ENCODE measurements at places on chromosomes 13 and 19. TPM values are rescaled to one million over a fixed set of nuclear protein-coding genes. Genes with fewer than 3 reads are reported as not detected.

- DNase-seq = no peak
Observed at GRCh38 chr13:49342454-49342853, 94.7 kb downstream of the CDADC1 start.

- no peak for DNase-seq
Observed at GRCh38 chr13:44972956-44973581, 16.2 kb downstream of the NUFIP1 start.

DNA sequence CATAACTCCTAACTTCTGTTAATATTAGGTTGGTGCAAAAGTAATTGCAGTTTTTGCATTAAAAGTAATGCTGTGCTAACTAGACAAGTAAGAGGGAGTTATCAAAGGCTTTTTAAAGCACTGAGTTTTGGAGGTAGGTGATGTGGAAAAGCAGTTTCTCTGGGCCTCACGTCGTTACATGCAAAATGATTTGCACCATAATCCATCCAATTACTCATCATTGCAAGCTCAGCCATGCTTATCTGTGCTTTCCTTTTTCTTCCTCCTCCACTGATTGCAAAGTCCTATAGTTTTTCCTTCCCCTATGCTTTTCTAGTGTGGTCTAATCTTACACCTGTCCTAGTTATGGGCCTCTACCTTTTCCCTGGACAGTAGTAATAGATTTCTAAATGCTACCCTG lies 35.4 kb upstream of the INTS6 start:
- no peak for DNase-seq

GRCh38 chr13:33175991-33176390 lies 109.6 kb downstream of the STARD13 start:
- no peak for DNase-seq

DNA sequence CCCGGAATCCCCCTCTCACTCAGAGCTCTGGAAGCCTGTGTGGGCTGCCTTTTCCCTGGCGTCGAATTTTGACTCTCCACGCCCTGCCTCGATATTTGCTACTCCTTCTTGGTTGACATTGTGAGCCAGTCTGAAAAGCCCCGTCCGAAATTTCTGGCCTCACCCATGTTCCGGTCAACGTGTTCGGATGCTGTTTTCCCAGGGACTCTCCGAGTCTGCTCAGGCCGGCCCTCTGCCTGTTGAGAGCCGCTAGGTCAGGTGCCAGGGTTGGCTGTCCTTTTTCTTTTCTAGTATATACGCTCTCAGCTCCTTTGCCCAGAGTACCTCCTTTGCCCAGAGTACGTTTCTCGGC lies 6.8 kb upstream of the DGKH start:
- DNase-seq = peak; percentile 70

GRCh38 chr13:110525328-110526319 lies 35.9 kb downstream of the RAB20 start:
- DNase-seq = no peak

GRCh38 chr19:49831592-49831991 lies 13.5 kb downstream of the MED25 start:
- DNase-seq = no peak

DNA sequence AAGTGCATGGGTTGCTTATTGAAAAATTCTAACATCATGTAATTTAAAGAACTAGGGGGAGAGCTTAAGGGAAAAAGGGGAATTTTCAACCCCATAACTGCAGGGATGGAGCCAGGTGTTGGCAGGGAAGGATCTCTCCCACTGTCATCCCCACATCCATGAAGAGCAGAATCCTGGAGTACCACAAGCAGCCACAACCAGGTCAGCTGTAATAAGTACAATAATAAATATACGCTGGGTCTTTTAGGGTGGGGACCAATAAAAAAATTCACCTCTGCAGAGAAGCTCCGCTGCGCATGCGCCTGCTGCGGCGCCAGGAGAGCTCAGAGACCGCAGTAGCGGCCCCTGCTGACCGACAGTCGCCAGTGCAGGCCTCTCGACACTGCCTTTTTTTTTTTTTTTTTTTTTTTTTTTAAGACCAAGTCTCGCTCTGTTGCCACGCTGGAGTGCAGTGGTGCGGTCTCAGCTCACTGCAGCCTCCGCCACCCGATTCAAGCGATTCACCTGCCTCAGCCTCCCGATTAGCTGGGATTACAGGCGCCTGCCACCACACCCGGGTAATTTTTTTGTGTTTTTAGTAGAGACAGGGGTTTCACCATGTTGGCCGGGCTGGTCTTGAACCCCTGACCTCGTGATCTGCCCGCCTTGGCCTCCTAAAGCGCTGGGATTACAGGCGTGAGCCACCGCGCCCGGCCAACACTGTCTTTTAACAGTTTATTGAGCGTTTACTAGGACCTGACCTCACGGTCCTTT lies 2.5 kb upstream of the EEF2 start:
- peak; percentile 85 for DNase-seq

TRPM4 gene
- total RNA-seq = 110 TPM

DNA sequence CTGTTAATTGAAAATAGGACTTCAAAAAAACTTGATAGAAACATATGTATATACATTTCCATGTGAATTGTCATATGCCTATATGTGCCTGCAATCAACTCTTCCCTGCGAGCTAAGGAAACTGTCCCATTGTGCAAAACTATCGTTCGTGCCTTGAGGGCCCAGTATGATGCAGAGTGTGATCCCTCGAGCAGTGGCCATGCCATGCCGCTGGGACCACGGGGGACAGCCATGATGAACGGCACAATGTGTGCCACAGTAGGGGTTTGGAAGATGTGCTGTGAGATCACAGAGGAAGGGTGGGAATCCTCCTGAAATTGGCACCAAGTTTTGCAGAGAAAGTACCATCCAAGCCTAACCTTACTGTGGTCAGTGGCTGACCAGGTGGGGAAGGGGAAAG lies 118.1 kb upstream of the SOX1 start:
- DNase-seq = no peak

GRCh38 chr19:8396563-8397203 lies 6.5 kb downstream of the RAB11B start:
- DNase-seq = no peak

GRCh38 chr13:74367193-74367592 lies 233.0 kb upstream of the KLF12 start:
- DNase-seq = no peak

DNA sequence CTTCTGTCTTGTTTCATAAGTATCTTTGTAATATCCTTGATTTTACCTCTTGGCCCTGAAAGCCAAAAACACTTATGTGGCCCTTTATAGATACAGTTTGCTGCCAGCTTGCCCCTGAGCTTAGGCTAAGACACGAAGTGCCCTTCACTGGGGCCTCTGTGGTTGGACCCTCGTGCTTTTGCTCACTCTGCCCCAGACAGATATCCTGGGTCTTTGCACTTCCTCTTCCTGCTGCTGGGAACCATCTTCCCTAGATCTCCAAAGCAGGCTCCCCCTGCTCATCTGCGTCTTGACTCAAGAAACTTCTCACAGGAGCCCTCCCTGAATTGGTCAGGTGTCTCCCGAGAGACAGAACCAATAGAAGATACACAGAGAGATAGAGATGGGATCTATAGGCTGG lies 2.0 kb upstream of the TNFSF14 start:
- no peak for DNase-seq

- no peak for DNase-seq
Observed at GRCh38 chr13:61728471-61728870, 312.8 kb upstream of the PCDH20 start.

GRCh38 chr13:51681037-51681678 lies 96.9 kb downstream of the WDFY2 start:
- DNase-seq = no peak

CPAMD8 gene
- 51.8 TPM for total RNA-seq

- no peak for DNase-seq
Observed at GRCh38 chr13:31957772-31958171, 73.8 kb upstream of the FRY start.

DNA sequence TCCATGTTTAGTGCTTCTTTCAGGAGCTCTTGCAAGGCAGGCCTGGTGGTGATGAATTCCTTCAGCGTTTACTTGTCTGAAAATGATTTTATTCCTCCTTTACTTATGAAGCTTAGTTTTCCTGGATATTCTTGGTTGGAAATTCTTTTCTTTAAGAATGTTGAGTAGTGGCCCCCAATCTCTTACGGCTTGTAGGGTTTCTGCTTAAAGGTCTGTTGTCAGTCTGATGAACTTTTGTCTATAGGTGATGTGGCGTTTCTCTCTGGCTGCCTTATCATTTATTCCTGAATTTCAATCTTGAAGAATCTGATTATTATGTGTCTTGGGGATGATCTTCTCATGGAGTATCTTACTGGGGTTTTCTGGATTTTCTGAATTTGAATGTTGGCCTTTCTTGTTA lies 26.0 kb downstream of the ZNF430 start:
- DNase-seq = no peak

DNA sequence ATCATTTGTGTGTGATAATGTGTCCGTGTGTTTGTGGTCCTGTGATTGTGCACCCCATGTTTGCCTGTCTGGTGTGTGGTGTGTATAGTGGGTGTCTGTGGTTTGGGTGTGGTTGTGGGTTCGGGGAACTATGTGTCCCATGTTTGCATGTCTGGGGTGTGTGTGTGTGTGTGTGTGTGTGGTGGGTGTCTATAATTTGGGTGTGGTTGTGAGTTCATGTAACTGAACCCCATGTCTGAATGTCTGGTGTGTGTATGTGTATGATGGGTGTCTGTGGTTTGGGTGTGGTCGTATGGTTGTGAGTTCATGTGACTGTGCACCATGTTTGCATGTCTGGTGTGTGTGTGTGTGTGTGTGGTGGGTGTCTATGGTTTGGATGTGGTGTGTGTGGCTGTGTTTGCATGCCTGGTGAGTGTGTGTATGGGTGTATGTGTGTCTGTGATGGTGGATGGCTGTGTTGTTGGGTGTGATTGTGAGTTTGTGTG lies 11.1 kb upstream of the NFIX start:
- DNase-seq = no peak

ADAMTS10 gene
- 19.0 TPM for total RNA-seq

DNA sequence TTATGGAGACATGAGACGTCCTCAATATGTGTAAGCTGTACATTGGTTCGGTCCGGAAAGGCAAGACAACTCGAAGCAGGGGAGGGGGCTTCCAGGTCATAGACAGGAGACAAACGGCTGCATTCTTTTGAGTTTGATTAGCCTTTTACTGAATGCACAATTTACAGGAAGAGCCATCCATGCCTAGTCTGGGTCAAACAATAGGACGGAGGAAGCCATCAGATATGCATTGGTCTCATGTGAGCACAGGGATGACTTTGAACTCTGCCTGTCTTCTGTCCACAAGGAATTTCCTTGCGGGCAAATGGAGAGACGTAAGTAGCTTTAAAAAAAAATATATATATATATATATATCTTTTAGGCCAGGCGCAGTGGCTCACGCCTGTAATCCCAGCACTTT lies 1.9 kb upstream of the CCNP start:
- no peak for DNase-seq

CDX2 gene
- not detected for total RNA-seq

STOML3 gene
- not detected for total RNA-seq

PRR36 gene
- total RNA-seq = 2.0 TPM

GRCh38 chr19:15122331-15123030 lies 15.3 kb downstream of the SYDE1 start:
- no peak for DNase-seq

DNA sequence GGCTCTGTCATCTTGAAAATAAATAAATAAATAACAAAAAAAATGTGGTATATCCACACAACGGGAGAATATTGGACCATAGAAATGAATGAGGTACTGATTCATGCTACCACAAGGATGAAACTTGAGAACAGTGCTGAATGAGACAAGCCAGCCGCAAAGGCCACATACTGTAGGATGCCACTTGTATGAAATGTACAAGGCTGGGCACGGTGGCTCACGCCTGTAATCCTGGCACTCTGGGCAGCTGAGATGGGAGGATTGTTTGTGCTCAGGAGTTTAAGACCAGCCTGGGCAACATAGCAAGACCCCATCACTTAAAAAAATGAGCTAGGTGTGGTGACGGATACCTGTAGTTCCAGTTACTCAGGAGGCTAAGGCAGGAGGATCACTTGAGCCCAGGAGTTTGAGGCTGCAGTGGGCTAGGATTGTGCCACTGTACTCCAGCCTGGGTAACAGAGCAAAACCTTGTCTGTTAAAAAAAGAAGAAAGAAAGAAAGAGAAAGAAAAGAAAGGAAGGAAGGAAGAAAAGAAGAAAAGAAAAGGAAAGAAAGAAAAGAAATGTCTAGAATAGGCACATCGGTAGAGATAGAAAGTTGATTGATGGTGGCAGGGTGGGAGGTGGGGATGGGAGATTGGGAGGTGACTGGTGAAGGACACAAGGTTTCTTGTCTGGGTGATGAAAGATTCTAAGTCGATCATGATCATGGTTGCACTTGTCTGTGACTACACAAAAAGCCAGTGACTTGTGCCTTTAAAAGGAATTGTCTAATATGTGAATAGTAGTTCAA lies 20.3 kb downstream of the HPN start:
- DNase-seq = no peak

- no peak for DNase-seq
Observed at GRCh38 chr13:42895776-42896175, 96.3 kb downstream of the EPSTI1 start.

DNA sequence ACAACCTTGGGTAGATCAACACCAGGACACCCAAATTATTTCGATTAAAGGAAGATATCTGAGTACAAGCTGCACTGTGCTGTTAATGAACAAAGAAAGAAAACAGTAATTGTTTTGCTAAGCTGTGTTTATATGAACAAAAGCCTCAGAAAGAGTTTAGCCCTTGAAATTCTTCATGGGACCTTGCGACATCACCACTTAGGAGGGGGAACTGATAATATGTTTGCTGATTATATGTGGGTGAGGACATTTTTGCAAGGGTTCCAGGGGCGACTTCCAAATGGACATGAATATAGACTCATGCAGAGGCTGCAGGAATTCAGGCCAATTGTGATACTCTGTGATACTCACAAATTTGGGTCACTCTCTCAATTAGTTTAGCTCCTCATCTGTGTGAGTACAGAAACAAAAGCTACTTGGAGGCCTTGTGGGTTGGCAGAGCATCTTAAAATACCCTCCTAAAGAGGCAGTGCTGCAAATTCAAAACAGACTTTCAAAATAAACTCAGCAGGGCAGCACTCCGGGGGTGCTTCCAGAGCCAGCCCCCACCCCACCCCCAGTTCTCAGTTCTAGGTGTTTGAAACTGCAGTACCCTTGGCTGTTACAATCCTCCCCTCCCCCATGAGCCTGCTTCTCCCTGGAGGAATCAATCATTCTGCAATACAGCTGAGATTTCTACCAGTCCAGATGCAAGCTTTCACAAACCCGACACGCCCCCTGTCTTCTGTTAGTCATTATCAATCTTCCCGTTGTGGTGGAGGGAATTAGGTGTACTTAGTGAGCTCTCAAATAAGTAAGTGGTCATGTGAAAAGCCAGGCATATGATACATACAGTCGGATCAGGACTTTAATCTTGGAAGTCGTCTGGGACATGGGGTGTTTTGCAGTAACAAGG lies 97.0 kb upstream of the MBNL2 start:
- DNase-seq = no peak

- no peak for DNase-seq
Observed at GRCh38 chr19:15372470-15372869, 7.1 kb downstream of the AKAP8 start.

ZNF490 gene
- 12.1 TPM for total RNA-seq

FBXO27 gene
- total RNA-seq = 48.0 TPM

GRCh38 chr19:29680447-29680846 lies 15.2 kb downstream of the PLEKHF1 start:
- DNase-seq = peak; percentile 74

KLK8 gene
- not detected for total RNA-seq

GRCh38 chr19:53156850-53157249 lies 2.0 kb downstream of the ZNF347 start:
- no peak for DNase-seq

- DNase-seq = no peak
Observed at GRCh38 chr19:57656346-57656745, 12.4 kb upstream of the ZSCAN4 start.

Measured in ureter (tissue), 1 donor.